Aorta (tissue), 5 donors: ENCODE measurements at places on chromosomes 5 and 9. TPM values are rescaled to one million over a fixed set of nuclear protein-coding genes. Genes with fewer than 3 reads are reported as not detected.

The MEGF9 gene
- total RNA-seq = 15.7 TPM

The IFNA4 gene
- not detected for total RNA-seq

The RBM22 gene
- total RNA-seq = 46.9 TPM

The C5orf58 gene
- total RNA-seq = not detected

The TMC1 gene
- total RNA-seq = 2.9 TPM

The C5orf52 gene
- total RNA-seq = not detected

The UBQLN1 gene
- total RNA-seq = 93.1 TPM

The GRM6 gene
- total RNA-seq = not detected

The SHB gene
- total RNA-seq = 28.7 TPM

The RBM27 gene
- total RNA-seq = 23.2 TPM

The RAB3C gene
- total RNA-seq = 21.7 TPM

The C8G gene
- total RNA-seq = 1.1 TPM

The FAM169A gene
- 2.2 TPM for total RNA-seq

The FOXD4L6 gene
- total RNA-seq = not detected

The PCDHB13 gene
- total RNA-seq = 6.7 TPM

The SLC6A7 gene
- total RNA-seq = not detected

The LTC4S gene
- total RNA-seq = 16.1 TPM

The CCL27 gene
- not detected for total RNA-seq

The IFNB1 gene
- total RNA-seq = not detected
